Left renal cortex interstitium (tissue), 4 donors: ENCODE measurements at places on chromosomes 16 and 17.

DNA sequence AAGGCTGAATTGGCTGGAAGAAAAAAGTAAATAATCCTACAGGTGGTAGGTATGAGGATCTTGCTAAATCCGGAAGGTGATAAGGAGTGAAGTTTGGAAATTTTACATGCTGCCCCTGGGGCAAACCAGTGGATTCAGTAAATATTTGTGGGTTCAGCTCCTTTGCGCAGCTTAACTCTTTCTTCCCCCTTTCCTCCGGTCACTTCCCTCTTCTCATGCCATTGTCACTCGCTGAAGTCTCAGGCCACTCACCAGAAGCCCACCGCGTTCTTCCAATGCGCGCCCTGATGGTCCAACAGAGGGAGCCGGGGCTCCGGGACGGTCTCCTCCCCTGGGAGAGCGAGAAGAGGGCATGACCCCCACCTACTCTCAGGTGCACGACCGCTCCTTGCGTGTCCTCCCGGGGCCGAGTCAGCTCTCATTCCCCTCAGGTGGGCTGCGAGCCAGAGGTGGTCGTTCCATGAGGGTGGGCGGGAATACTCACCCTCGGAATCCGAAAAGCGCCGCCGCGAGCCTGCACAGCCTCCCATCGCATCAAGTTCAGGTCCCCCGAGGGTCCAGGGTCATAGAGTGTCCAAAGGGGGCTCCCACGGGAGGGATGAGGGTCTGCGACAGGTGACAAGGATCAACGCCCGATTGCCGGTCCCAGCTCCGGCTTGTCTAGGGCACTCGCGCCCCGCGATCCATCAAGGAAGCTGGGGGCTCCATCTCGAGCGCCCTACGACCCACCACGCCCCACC lies 474 bp downstream of the CLN3 start:
- DNase-seq, result no peak

GRCh38 chr17:78117027-78117981 lies 11.3 kb downstream of the TMC6 start:
- no peak for DNase-seq

DNA sequence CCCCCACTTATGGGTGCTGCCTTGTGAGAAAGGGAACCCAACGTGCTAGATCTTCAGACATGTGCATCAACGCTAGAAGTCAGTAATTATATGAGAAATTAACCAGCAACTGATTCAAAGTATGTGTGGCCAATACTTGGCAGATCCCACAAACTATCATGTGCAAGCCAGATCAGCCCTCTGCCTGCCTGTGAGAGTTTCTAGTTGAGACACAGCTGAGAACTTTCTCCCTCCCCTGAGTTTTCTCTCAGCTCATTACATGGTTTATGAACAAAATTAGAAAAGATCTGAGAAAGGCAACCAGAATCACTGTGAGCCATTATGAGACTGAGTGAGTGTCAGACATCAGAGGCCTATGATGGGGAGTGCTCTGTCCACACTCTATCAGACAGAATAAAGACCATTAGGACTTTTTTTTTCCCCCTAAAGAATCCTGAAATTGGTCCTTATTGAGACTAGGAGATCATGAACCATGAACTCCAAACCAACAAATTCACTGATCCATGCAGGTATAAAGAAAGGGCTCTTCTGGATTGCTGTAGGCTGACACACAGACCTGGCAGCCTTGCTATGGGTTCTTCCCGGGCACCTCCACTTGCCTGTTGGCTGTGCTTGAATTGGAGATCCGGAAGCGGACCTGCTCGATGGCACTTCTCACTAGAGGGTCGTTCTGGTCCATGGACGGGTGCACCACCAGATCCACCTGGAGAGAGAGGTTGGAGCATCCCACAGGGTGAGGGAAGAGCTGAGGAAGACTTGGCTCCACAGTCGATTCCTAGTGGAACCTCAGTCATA lies 51.5 kb downstream of the GTF3C1 start:
- DNase-seq, result no peak

DNA sequence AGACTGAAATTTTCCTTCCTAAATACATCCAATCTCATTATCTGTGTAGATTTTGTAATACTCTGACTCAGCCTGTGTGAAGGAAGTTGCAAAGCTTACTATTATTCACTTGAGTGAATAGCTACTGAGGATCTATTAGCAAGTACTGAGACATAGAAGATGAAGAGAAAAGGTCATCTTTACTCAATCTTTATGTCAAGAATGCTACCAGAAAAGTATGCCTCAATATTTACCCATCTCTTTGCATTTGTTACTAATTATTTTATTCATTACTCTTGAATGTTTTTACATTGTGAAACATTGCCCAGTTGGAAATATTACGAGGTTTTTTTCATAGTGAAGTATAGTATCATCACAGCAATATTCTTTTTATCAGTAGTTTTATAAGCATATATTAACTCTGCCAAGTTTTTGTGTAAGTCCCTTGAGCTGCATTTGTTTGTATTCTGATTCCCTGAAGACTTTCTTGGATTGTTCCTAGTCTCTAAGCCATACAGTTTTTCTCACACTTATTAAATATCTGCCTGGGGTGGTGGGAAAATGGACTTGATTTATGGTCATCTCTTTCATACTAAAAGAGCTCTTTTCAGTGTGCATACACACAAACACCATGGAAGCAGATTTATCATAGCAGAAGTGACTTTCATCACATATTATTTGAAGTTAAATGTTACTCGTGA lies 110.4 kb downstream of the MRTFB start:
- DNase-seq, result no peak

DNA sequence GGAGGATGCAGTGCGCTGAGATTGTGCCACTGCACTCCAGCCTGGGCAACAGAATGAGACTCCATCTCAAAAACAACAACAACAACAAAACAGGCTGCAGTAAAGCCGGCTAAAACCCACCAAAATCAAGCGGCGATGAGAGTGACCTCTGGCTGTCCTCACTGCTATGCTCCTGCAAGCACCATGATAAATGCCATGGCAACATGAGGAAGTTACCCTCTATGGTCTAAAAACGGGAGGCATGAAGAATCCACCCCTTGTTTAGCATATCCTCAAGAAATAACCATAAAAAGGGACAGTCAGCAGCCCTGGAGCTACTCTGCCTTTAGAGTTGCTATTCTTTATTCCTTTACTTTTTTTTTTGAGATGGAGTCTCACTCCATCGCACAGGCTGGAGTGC lies 8.4 kb upstream of the LGALS3BP start:
- DNase-seq, result no peak

DNA sequence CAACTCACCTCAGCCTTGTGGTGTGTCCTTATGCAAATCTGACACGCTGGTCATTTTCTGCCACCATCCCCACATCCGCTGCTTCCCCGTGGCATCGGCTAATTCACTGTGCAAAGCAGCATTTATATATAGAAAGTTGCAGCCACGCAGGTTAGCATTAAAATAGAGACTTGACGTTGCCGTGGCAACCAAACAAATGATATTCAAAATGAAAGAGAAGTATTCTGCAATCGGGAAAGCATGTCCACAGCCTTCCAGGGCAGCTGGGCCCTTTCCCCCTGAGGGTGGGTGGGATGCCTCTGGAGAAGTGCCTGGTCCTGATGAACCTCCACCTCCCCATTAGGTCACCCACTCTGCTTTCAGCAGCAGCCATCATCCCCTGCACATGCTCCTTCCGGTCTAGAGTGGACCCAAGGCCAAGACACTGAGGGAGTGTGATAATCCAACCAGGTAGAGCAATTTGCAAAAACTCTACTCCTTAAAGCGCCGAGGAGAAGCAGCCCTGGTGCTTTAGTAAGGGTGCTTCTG lies 138.7 kb downstream of the GAS7 start:
- DNase-seq, result no peak

DNA sequence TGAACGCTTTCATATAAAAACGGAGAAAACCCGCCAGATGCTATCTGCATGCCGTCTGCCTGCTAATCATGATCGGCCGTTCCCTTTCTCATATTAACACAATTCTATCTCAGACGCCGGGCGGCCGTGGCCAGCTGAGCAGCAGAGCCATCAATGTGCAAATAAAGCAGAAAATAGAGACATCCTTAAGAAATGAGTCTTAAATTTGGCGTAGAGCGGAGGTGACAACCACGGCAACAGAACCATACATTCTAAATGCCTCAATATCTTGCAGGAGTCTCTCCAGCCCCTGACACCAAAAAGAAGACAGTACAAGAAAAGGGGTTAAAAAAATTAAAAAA lies 2.7 kb upstream of the IRX5 start:
- no peak for DNase-seq
